ENCODE measurements at places on chromosomes 16 and 17.

- no peak for DNase-seq
Observed at GRCh38 chr16:71467810-71468209, 5.8 kb upstream of the ZNF23 start.

DNA sequence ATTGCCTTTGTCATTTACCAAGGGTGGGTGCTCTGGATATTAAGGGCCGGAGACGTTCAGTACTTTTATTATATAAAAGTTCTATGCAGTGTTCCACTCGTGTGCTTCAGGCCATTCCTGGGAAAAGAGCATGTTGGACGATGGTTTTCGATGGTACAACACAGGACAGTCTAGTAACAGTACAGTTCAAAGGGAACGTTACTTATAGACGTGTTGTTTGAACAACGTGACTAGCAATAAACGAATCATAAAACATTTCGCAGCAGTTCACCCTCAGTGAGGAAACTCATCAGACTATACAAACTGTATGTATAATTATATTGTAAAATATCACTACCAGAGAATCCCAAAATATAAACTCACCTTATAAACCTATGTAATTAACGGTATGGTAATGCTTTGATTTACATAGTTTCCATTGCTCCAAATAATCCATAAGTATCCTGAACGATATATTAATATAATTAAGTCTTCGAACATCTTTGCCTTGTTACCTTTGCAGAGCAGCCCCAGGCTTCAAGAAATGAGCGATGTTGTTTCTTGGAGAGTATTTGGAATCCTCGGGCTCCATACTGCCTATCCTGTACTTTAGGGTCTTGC lies 589 bp downstream of the NMT1 start:
- no peak for DNase-seq

- no peak for DNase-seq
Observed at GRCh38 chr16:727291-727977, 528 bp downstream of the HAGHL start.

DNA sequence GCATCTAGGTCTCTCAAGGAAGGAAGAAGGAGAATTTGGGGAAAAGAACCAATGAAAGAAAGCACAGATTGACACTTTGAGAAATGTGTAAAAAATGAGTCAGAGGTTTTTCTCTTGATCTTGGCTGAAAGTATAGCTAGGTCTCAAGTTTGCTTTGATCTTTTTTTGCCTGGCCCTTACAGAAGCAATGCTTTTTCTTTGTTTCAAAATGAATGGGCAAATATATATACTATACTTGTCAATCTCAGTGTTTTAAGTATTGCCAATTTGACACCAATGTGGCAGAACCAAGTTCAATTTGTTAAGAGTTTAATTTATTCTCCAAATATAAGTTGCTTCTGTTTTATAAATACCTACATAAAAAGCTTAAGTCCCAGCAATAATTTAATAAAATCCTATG lies 119.6 kb downstream of the PPM1E start:
- DNase-seq = no peak

DNA sequence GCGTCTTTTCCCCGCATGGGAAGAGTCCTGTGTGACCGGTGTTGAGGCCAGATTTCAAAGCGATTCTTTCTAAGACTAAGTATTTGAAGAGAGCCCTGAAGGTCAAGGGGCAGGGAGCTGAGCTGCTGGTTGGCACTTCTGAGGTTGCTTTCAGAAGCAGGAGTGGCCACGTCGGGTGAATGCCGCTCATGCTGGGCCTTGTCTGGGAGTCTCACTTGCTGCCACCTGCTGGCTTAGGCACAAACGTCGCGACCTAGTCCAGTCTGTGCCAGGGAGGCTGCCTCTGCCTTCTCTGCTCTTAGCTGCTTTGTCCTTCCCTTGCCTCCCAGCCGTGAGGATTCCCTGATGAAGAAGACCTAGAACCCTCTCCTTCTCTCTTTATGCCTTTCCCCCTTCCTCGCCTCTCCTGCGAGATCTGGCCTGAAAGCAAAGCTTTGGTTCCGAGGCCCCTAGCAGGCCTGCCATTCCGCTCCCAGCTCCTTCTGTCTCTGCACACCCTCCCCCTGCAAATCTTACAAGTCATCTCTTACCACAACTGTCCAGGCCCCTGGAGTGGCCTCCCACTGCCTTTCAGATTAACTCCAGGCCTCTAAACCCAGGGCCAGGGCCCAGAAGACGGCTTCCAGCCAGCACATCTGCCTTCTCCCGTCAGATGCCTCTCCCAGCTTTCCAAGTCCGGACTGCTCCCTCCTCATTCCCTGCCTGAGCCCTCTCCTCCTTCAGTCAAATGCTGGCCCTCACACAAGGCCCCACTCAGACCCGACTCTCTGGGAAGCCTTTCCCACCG lies 11.4 kb downstream of the CTNS start:
- no peak for DNase-seq

DNA sequence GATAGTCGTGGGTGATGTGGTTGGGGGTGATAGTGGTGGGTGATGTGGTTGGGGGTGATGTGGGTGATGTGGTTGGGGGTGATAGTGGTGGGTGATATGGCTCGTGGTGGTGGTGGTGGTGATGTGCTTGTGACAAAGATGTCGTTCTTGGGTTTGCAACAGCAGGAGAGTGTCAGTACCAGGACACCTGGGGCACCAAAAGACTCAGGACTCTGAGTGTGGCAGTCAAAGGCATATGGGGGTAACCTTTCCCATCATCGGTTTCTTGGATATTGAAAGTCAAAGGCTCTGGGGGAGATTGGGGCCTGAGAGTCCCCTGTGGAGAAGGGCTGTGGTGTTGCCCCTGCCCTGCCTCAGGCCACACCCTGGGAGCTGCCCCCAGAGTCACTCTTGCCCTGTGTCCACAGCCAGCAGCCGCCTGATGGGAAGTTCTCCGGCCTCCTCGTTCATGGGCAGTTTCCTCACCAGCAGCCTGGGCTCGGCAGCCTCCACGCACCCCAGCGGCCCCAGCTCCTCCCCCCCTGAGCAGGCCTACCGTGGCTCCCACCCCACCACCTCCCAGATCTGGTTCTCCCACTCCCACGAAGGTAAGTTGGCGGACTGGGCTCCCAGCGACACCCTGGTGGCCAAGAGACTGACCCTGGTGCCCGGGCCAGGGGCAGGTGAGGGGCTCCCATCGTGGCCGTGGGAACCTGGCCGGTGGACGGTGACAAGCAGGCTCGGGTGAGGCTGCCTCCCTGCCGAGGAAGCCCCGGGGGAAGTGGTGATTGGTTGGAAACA lies 31.3 kb downstream of the BAHCC1 start:
- no peak for DNase-seq

GRCh38 chr17:80758481-80759376 lies 214.1 kb downstream of the RPTOR start:
- no peak for DNase-seq

- no peak for DNase-seq
Observed at GRCh38 chr17:80790981-80791742, 200.5 kb upstream of the CHMP6 start.

DNA sequence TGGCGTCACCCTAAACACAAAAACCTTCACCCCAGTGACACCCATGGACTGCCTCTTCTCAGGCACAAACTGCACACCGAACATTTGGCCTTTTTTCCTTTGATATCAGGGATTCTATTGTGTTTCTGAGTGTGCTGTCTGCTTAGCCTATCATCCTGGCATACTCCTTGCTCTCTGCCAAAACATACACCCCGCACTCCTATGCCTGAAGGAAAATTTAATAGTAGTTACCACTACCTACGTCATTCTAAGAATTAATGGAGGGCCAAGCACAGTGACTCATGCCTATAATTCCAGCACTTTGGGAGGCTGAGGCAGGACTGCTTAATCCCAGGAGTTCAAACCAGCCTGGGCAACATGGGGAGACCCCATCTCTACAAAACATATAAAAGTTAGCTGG lies 19.9 kb upstream of the SLFN13 start:
- DNase-seq = no peak

- DNase-seq = no peak
Observed at GRCh38 chr17:55576996-55577586, 65.8 kb upstream of the SMIM36 start.

- DNase-seq = no peak
Observed at GRCh38 chr17:77601054-77601979, 357.2 kb upstream of the TNRC6C start.

- no peak for DNase-seq
Observed at GRCh38 chr16:85296859-85297660, 184.8 kb upstream of the CIBAR2 start.

- no peak for DNase-seq
Observed at GRCh38 chr16:3959148-3959547, 78.6 kb upstream of the CREBBP start.

GRCh38 chr16:48539485-48540221 lies 70.3 kb downstream of the N4BP1 start:
- no peak for DNase-seq

DNA sequence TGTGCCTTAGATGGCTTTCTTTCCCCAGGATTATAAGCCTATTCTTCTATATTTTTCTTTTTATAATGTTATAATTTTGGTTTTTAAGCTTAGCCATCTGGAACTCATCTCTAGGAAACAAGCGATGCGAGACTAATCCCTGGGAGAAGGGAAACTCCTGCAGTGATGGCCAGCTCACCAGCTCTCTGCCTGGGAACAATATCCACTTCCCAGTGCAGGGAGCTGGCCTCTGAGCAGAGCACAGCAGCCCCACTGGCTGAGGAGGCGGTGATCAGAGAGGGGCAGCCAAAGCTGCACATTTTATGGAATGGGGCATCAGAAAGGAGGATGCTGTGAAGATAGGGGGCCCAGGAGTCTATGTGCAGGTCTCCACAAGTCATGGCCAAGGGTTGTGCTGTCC lies 183.3 kb downstream of the LGALS9B start:
- DNase-seq = no peak

DNA sequence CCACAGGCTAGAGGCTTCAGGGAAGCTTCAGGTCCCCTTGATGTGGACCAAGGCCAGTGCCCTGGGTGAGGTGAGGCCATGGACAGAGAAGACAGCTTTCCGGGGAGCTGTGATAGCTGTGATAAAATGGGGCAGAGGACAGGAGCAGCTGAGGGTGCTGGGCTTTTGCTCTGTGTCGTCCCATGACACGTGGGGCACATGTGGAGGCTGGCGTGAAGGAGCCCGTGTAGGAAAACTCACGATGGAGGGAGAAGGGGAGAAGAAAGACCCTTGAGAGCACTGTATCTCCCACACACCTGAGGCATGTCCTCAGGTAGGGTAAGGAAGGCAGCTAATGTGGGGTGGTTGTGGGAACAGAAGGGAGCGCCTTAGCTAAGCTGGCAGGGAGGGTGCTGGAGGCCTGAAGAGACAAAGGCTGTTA lies 21.3 kb downstream of the B9D1 start:
- no peak for DNase-seq

DNA sequence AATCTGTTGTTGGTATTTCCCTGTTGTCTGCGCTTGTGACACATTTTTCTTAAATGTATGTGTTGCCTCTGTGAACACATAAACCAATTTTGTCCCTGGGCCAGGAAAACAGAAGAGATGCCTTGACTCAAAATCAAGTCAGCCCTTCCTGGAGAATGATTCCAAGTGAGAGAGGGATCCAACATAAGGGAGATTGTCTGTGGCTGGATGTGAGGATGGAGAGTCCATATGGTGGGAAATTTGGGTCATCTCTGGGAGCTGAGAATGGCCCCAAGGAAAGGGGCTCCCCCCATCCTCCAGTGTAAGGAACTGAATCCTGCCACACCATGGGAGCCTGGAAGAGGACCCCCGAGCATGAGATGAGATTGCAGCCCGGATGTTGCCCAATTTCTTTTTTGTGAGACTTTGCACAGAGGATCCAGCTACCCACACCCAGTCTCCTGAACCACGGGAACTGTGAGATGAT lies 13.5 kb downstream of the CRYM start:
- DNase-seq = no peak

GRCh38 chr16:77617996-77618395 lies 104.3 kb upstream of the NUDT7 start:
- DNase-seq = no peak

GRCh38 chr17:50192618-50193291 lies 8.7 kb downstream of the COL1A1 start:
- DNase-seq = no peak

GRCh38 chr17:4559139-4559791 lies 1.1 kb downstream of the GGT6 start:
- no peak for DNase-seq

DNA sequence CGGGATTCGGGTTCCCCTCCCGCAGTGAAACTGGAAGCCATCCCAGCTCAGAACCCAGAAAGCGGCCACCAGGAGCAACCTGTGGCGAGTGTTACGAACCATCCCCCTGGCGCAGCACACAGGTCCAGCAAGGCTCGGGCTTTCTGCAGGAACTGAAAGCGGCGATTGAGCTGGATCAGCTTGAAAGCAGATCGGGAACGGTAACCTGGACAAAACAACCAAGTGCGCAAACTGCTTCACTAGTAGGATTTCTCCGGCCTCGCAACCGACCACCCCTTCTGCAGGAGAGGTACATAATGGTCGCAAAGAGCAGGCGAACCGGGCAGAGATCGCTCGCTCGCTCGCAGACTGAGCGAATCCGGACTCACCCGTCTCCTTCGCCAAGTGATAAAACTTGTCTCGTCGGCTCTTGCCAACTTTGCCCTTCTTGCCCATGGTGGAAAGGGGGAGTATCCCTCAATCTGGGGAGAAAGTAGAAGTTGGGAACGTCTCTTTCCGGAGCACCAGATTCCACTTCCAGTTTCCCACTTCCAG lies 696 bp upstream of the PSMC5 start:
- no peak for DNase-seq

DNA sequence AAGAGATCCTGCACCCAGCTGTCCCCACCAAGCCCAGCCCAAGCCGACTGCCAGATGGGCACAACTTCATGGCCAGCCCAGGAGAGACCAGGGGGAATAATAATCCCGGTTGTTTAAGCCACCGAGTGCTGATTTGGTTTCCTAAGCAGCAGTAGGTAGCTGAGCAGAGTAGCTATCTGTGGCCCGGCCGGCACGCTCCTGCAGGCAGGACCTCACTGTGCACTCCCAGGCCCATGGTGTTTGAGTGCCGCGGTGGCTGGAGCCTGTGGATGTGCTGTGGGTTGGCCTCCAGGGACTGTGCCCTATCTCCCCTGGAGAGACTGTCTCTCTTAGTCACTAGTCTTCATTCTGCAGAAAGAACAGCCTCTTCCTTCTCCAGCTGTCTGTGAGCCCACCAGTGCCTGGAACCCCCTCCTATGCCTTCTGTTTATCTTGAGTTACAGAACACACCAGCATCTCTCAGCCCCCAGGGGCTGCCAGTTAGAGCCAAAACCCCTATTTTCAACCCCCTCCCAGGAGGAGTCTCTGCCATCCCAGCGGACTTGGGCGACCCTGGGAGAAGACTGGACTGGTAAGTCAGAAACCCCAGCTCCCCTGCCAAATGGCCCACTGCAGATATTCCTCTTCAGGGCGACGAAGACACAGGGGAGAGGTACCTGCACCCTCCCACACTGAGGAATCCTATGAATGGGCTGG lies 152.0 kb downstream of the SDK2 start:
- no peak for DNase-seq

DNA sequence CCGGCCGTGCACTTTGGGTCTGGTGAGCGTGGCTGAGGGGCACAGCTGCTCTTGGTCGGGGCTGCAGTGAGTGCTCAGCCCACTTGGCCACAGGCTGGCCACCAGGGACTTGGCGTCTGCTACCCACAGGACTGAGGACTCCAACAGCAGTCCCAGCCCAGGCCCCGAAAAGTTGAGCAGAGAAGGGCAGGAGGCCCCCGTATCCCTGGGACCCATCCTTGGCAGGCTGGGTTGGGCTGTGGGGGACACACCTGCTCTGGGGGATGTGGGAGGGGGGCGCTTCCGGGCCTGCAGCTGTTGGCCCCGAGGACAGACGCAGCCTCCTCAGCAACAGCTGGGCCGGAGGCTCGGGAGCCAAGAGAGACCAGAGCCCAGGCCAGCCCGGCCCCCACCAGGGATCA lies 19.4 kb upstream of the SSTR5 start:
- no peak for DNase-seq

GRCh38 chr17:50424246-50424995 lies 1.6 kb upstream of the ACSF2 start:
- no peak for DNase-seq
